Karpas-422 (cell line): ENCODE measurements at places on chromosomes 4 and X. TPM values are rescaled to one million over a fixed set of nuclear protein-coding genes. Genes with fewer than 3 reads are reported as not detected.
A peak's percentile ranks its signal among the peaks of the same experiment; 100 is the strongest.

CSAG1 gene
- not detected in 2 replicates for total RNA-seq

PRR32 gene
- not detected in 2 replicates for total RNA-seq

ZCCHC4 gene
- total RNA-seq: 11.2 and 11.7 TPM in 2 replicates

USP46 gene
- 8.8 and 14.5 TPM in 2 replicates for total RNA-seq

RTL3 gene
- not detected in 2 replicates for total RNA-seq

ERAS gene
- not detected in 2 replicates for total RNA-seq

NUDT10 gene
- total RNA-seq: not detected in 2 replicates

- H3K27me3 ChIP-seq: no peaks in the 10 kb centered on the region
- no peaks in the 10 kb centered on the region for H3K4me1 ChIP-seq
- no peak overlapping the region for H3K4me3 ChIP-seq
- H3K27ac ChIP-seq: no peak overlapping the region
- DNase-seq: no peak
Measured at GRCh38 chr4:6887591-6888371, 21.8 kb upstream of the TBC1D14 start.

GRCh38 chr4:19575924-19576323 lies 675.8 kb upstream of the SLIT2 start:
- H3K4me1 ChIP-seq: no peaks in the 10 kb centered on the region; the same call in 1 of the 2 replicates
- no peak overlapping the region for H3K27ac ChIP-seq

- peaks cover 57% of the 10 kb centered on the region for H3K4me1 ChIP-seq
- H3K36me3 ChIP-seq: no peaks in the 10 kb centered on the region
- peak overlapping the region; percentile 46; the same call in 1 of the 2 replicates for H3K4me3 ChIP-seq
- peak overlapping the region; percentile 89 for H3K27ac ChIP-seq
- peak; percentile 62 for DNase-seq
- no peaks in the 10 kb centered on the region for H3K27me3 ChIP-seq
Measured at GRCh38 chrX:130082244-130083106, 27.8 kb downstream of the ELF4 start.

- no peak overlapping the region for H3K4me3 ChIP-seq
- DNase-seq: no peak
- H3K36me3 ChIP-seq: no peaks in the 10 kb centered on the region
- H3K27me3 ChIP-seq: no peaks in the 10 kb centered on the region
Measured at GRCh38 chr4:44487341-44487740, 38.7 kb upstream of the KCTD8 start.

DNA sequence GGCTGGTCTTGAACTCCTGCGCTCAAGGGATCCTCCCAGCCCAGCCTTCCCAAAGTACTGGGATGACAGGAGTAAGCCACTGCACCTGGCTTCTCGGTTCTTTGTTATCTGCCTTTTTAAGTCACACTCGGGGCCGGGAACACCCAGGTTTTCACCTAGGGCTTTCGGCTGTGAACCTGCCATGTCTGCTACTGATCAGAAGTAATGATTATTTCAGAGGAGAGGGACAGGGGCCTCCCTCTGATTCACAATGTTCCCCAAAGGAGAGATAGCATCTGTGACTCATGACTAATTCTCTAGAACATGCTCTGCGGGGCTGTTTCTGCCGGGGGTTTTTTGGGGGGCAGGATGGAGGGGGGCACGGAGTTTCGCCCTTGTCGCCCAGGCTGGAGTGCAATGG lies 26.9 kb downstream of the CRLF2 start:
- no peaks in the 10 kb centered on the region for H3K4me1 ChIP-seq
- H3K27ac ChIP-seq: no peak overlapping the region
- DNase-seq: no peak
- H3K4me3 ChIP-seq: no peak overlapping the region
- H3K27me3 ChIP-seq: no peaks in the 10 kb centered on the region

DNA sequence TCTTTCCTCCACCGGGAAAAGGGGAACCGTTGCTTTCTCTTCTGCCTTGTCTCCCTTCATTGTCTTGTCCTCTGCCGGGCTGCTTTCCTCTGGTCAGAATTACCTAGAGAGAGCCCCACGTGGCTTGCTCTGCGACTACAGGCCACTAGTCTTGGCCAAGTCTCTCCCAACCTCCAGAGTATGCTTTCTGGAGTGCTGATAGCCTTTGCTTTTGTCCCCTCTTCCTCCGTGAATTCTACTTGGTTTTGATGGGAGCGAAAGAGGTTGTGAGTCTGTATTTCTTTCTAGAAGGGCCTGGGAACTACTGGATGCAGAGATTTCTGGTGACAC lies 5.3 kb upstream of the POU4F2 start:
- no peaks in the 10 kb centered on the region for H3K27me3 ChIP-seq
- H3K4me1 ChIP-seq: no peaks in the 10 kb centered on the region
- H3K27ac ChIP-seq: no peak overlapping the region

GRCh38 chr4:15420642-15421041 lies 7.2 kb upstream of the C1QTNF7 start:
- no peaks in the 10 kb centered on the region for H3K27me3 ChIP-seq
- H3K36me3 ChIP-seq: no peaks in the 10 kb centered on the region
- no peak overlapping the region for H3K27ac ChIP-seq
- DNase-seq: no peak
- no peak overlapping the region for H3K4me3 ChIP-seq

- H3K4me3 ChIP-seq: no peak overlapping the region
- H3K27ac ChIP-seq: no peak overlapping the region
- no peak for DNase-seq
- H3K4me1 ChIP-seq: no peaks in the 10 kb centered on the region
- no peaks in the 10 kb centered on the region for H3K36me3 ChIP-seq
Measured at GRCh38 chr4:6121276-6121850, 79.0 kb downstream of the JAKMIP1 start.

DNA sequence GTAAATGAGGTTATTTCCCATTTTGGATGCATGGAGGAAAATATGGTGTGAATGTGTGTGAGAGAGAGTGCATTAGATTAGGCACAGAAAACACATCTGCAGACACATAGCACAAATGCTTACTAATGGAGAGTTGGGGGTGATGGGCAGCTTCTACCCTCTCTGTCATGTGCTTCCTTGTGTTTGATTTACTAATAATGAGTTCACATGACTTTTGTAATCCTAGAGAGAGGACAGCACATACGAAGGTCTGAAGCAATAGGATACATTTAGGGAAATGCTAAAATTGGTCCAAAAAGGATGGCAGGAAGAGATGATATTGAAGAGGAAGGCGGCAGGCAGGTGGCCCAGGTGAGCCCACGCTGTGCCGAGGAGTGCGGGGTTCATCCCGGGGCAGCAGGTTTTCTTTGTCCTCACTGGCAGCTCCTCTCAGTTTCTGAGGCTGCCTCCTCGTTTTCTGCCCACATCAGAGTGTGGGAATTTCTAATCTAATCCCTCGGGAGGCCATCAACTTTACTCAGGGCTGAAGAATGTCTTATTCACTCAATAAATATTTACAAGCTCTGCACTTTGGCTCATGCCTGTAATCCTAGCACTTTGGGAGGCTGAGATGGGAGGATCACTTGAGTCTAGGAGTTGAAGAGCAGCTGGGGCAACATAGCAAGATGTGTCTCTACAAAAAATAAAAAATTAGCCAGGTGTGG lies 15.9 kb upstream of the MAP9 start:
- H3K27ac ChIP-seq: no peak overlapping the region
- H3K36me3 ChIP-seq: no peaks in the 10 kb centered on the region
- no peak for DNase-seq
- 0 out of 2 replicates have a peak, but pooled peaks cover 3% of the 10 kb centered on the region for H3K27me3 ChIP-seq
- H3K4me1 ChIP-seq: peaks cover 9% of the 10 kb centered on the region
- H3K4me3 ChIP-seq: no peak overlapping the region

DNA sequence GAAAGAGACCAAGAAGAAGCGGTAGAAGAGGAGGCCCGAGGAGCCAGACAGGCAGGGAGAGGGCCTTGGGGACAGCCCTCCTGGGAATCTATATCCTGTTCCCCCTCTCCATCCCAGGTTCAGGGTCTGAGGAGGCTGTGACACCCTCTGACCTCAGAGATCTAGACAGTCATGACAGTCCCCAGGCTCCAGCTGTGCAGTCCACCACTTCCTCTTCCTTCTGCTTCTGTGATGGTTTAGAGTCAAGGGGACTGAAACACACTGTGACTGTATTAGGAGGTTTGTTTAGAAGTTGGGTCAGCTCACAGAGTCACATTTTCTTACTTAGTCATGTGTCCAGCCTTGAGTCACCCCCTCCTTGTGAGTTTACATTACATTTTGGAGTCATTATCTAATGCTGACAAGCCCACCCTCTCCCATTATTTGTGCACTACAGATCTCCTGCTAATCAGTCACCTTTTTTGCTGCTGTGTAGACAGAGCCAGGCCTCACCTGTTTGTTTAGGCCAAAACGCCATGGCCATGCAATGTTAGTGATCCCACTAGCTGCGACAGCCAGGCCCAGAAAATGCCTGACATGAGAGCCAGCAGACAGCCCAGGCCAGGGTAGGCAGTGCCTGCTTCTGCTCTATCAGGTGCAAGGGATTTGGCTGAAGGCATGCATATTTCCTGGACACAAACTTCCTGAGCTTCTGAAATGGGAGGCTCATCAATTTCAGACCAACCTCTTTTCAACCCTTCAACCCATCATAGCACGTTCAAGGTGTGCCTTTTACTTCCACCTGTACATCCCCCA lies 26.0 kb downstream of the MANBA start:
- H3K27ac ChIP-seq: no peak overlapping the region
- 0 out of 2 replicates have a peak, but pooled peaks cover 4% of the 10 kb centered on the region for H3K36me3 ChIP-seq
- H3K4me1 ChIP-seq: peaks cover 8% of the 10 kb centered on the region
- H3K4me3 ChIP-seq: no peak overlapping the region
- DNase-seq: peak; percentile 48
- no peaks in the 10 kb centered on the region for H3K27me3 ChIP-seq

GRCh38 chr4:77473509-77473908 lies 132.1 kb upstream of the CXCL13 start:
- H3K4me1 ChIP-seq: no peaks in the 10 kb centered on the region
- H3K36me3 ChIP-seq: no peaks in the 10 kb centered on the region
- DNase-seq: peak; percentile 64
- no peak overlapping the region for H3K27ac ChIP-seq
- H3K4me3 ChIP-seq: no peak overlapping the region
- no peaks in the 10 kb centered on the region for H3K27me3 ChIP-seq

- H3K4me1 ChIP-seq: peaks cover 22% of the 10 kb centered on the region
- H3K27ac ChIP-seq: peak within 1 kb of the TSS; percentile 71
- H3K4me3 ChIP-seq: peak within 1 kb of the TSS; percentile 64
- H3K36me3 ChIP-seq: no peaks in the 10 kb centered on the region
- DNase-seq: peak; percentile 90
- H3K27me3 ChIP-seq: no peaks in the 10 kb centered on the region
Measured at GRCh38 chrX:48683411-48683982, at the start of gene WAS. Gene WAS (plus strand): TSS chrX:48683799. CDS start chrX:48683854, 55 bp downstream.

GRCh38 chrX:141175786-141176185 lies 1.1 kb downstream of the LDOC1 start:
- no peak overlapping the region for H3K4me3 ChIP-seq
- H3K36me3 ChIP-seq: no peaks in the 10 kb centered on the region
- H3K27ac ChIP-seq: no peak overlapping the region
- H3K4me1 ChIP-seq: no peaks in the 10 kb centered on the region
- no peaks in the 10 kb centered on the region for H3K27me3 ChIP-seq

- no peak overlapping the region for H3K27ac ChIP-seq
- no peak overlapping the region for H3K4me3 ChIP-seq
- DNase-seq: no peak
- H3K36me3 ChIP-seq: no peaks in the 10 kb centered on the region
- H3K4me1 ChIP-seq: no peaks in the 10 kb centered on the region
- H3K27me3 ChIP-seq: no peaks in the 10 kb centered on the region
Measured at GRCh38 chr4:118367872-118368271, 15.1 kb upstream of the PRSS12 start.

- DNase-seq: no peak
- H3K36me3 ChIP-seq: no peaks in the 10 kb centered on the region
- no peak overlapping the region for H3K27ac ChIP-seq
- no peaks in the 10 kb centered on the region for H3K4me1 ChIP-seq
- H3K27me3 ChIP-seq: no peaks in the 10 kb centered on the region
Measured at GRCh38 chrX:108875548-108875947, 139.2 kb upstream of the IRS4 start.

- DNase-seq: no peak
- no peaks in the 10 kb centered on the region for H3K27me3 ChIP-seq
- H3K27ac ChIP-seq: no peak overlapping the region
- H3K36me3 ChIP-seq: no peaks in the 10 kb centered on the region
- no peaks in the 10 kb centered on the region for H3K4me1 ChIP-seq
- no peak overlapping the region for H3K4me3 ChIP-seq
Measured at GRCh38 chr4:73376976-73377375, 27.1 kb upstream of the ALB start.

- no peak overlapping the region for H3K4me3 ChIP-seq
- H3K36me3 ChIP-seq: no peaks in the 10 kb centered on the region
- H3K4me1 ChIP-seq: no peaks in the 10 kb centered on the region
- H3K27ac ChIP-seq: no peak overlapping the region
- no peaks in the 10 kb centered on the region for H3K27me3 ChIP-seq
Measured at GRCh38 chr4:10737337-10737736, 52.8 kb upstream of the CLNK start.

DNA sequence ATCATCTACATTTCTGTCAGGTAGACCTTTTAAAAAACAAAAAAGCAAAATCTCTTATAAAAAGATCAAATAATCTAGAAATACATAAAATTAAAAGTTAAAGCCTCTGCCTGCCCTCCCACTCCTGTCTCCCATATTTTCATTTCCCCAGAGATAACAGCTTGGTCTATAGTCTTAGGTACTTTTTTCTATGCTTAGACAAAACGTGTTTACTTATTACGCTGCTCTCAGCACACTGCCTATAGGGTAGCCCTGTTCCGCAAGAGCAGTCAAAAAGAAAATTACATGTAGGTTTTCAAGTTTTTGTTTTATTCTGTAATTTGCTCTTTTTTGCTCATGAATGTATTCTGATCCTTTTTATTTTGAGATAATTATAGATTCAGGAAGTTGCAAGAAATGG lies 73.3 kb downstream of the TAF1 start:
- H3K36me3 ChIP-seq: peaks cover 8% of the 10 kb centered on the region; the same call in 1 of the 2 replicates
- no peaks in the 10 kb centered on the region for H3K4me1 ChIP-seq
- no peak overlapping the region for H3K4me3 ChIP-seq
- H3K27ac ChIP-seq: no peak overlapping the region
- H3K27me3 ChIP-seq: no peaks in the 10 kb centered on the region

GRCh38 chrX:50343917-50344316 lies 126.7 kb downstream of the DGKK start:
- H3K4me3 ChIP-seq: no peak overlapping the region
- no peak for DNase-seq
- H3K4me1 ChIP-seq: no peaks in the 10 kb centered on the region
- no peaks in the 10 kb centered on the region for H3K36me3 ChIP-seq
- no peaks in the 10 kb centered on the region for H3K27me3 ChIP-seq

- H3K27ac ChIP-seq: no peak overlapping the region
- peaks cover 4% of the 10 kb centered on the region; the same call in 1 of the 2 replicates for H3K36me3 ChIP-seq
- H3K4me3 ChIP-seq: no peak overlapping the region
- H3K4me1 ChIP-seq: peaks cover 15% of the 10 kb centered on the region
Measured at GRCh38 chr4:24924309-24924781, 11.5 kb upstream of the CCDC149 start.

DNA sequence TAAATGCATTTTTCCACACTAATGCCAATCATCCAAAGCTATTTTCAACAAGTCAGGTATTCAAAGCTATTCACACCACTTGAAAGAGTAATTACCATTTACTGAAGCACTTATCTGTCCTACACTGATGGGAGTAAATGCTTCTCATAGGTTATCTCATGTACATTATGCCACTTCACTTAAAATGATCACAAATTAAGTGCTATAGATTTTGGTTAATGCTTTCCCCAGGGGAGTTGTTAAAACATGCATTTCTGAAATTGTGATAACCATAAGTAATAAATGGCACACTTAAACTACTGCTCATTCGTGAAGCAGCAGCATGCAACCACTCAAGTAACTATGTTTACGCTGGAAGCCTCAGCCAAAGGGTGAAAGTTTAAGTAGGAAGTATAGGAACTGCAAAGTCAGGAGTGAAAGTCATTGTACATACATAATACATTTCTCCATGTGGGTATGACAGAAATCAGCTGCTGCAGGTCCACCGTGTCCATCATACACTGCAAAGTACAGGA lies 6.6 kb downstream of the PPM1K start:
- H3K4me3 ChIP-seq: peak overlapping the region; percentile 23
- DNase-seq: no peak
- H3K36me3 ChIP-seq: peaks cover 25% of the 10 kb centered on the region
- H3K27me3 ChIP-seq: no peaks in the 10 kb centered on the region
